ENCODE measurements at places on chromosomes 2 and 18.

DNA sequence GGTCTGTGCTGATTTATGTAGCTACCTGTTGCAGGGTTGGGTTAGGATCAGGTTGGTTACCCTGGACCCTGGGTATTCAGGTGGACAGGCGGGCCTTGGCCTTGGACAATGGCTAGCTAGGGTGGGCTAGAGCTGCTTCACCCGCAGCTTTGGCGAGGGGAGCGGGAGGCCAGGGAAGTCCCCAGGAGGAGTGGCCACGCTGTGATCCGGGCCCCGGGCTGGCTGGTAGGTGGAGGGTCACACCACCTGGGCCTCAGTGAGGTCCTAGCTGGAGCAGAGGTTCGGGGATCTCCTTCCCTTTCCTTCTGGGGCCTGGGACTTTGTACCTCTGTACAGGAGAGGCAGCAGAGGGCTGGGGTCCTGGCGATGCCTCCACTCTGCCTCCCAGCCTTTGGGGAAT is 9.8 kb downstream of the RTP5 start:
- DNase-seq = no peak

- no peak for DNase-seq
Measured at GRCh38 chr2:175630280-175631244, 371.5 kb downstream of the LNPK start.

GRCh38 chr18:76963936-76964335 is 141.6 kb downstream of the ZNF236 start:
- DNase-seq = no peak

DNA sequence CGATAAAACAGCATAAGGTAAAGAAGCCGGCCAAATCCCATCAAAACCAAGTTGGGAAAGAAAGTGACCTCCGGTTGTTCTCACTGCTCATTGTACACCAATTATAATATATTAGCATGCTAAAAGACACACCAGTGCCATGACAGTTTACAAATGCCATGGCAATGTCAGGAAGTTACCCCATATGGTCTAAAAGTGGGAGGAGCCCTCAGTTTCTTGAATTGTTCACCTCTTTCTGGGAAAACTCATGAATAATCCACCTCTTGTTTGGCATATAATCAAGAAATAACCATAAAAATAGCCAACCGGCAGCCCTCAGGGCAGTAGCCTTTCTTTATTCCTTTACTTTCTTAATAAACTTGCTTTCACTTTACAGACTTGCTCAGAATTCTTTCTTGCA is 544.9 kb upstream of the SETBP1 start:
- DNase-seq = no peak

GRCh38 chr18:63774511-63774910 is 707 bp upstream of the SERPINB7 start:
- DNase-seq = no peak

GRCh38 chr18:25327584-25327983 is 24.4 kb downstream of the ZNF521 start:
- no peak for DNase-seq

DNA sequence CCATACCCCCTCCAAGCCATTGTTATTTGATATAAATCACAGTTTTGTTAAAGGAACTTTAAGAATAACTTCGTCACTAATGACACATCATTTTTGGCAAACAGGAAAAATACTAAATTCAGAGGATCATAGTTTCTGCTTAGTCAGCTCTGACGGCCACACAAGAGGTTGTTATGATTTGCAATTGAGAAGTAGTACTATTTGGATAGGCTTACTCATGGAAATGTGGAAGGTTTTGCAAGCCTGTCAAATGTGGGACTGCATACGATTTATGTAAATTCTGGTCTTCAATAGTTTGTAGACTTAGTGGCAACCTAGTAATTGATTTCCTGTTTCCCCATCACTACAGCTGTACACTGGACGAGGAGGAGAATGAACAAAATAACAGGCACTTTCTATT is 108.1 kb downstream of the ARHGEF33 start:
- DNase-seq = peak; percentile 44

DNA sequence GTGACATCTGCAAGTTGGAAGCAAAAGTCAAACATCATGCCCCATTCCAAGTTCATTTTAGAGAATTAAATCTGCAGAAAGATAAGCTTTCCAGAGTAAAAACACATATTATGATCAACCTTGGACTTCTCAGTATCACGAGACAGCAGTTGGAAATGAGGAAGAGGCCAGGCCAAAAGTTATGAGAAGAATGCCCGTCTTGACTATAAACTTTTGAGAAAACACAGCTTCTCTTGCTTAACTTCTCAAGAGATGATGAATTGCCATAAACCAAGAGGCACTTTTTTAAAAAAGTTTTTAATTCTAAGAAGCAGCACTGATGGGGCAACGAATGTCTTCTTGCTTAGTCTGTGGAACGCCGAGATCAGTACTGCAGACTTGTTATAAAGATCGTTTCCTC is 52.6 kb upstream of the NFU1 start:
- peak; percentile 36 for DNase-seq

- no peak for DNase-seq
Measured at GRCh38 chr2:213496226-213496625, 212.0 kb downstream of the SPAG16 start.
